ENCODE measurements at places on chromosomes 5 and 9.
A peak's percentile ranks its signal among the peaks of the same experiment; 100 is the strongest.

GRCh38 chr9:112283582-112284253, 49.7 kb downstream of the PTBP3 start:
- peak; percentile 9 for DNase-seq

- DNase-seq = no peak
These were observed 890 bp downstream of the PIK3R1 start for GRCh38 chr5:68216245-68217046.

DNA sequence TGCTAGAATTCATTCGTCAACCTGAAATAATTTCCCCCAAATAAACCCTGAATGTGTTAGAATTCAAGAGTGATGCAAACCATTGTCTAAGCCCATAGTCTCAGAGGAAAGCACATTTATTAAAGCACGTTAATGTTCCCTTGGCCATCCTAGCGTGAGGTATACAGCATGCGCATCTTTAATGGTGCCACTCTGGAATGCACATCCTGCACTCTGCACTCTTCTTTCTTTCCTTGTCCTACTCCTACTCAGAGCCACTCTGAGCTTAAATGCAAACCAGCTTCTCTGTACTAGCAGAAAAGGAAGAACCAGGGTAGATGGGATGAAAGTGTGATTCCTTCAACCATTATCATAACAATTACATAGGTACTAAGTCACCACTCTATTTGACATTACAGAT, 50.4 kb downstream of the ARL15 start:
- no peak for DNase-seq

DNA sequence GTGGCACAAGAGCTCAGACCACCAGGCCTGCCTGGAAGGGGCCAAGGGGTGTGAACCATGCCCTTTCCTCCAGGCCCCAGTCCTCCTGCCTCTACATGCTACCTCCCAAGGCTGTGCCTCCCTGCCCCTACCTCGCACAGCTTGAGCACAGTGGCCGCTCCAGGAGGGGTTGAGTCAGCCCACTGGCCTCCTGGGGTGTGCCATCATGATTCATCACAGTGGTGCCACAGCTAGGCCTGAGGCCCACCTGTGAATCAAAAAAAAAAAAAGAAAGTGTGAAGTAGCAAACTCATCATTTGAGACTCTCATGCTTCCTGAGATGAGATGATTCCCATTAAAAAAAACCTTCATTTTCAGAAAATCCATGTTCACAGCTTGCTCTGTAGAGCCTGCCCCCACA, 240.5 kb downstream of the HSPA4 start:
- no peak for DNase-seq

- DNase-seq = no peak
These were observed 480.8 kb downstream of the GADD45G start for GRCh38 chr9:90085633-90086032.

GRCh38 chr5:130077007-130077406, 172.7 kb downstream of the CHSY3 start:
- DNase-seq = no peak

Measured in NT2/D1 (cell line).